SHP77 treated with DMSO at 0.1 percent for 48 hours (cell line): ENCODE measurements at places on chromosomes 3 and 15.
A peak's percentile ranks its signal among the peaks of the same experiment; 100 is the strongest.

DNA sequence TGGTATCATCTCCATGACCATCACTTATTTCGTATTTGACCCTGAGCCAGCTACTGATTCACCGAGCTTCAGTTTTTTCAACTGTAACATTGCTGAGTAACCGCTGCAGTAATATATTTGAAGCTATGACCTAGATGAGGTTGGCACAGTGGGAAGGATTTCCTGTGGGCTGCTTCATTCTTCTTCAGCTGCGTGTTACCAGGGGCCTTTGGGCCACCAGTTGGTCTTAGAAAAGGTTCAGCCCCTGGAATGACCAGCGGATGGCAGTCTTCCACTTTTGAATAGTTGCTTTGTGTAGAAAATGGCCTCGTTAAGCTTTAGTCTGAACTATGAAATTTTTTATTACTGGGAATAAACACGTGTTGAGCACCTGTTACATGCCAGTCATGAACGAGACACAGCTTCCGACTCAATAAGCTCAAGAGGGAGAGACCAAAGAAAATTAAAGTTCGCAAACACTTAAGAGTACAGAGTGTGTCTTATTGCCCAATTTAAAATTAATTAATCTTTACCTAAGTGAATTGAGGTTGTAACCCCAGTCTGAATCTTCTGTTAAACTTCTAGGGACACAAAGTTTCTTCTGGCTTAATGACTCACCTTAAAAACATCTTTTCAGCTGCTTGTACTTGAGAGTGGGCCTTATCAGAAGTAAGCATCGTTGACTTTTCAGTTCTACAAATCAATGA, 57.6 kb upstream of the NR2E3 start:
- DNase-seq = peak; percentile 3

- no peak for DNase-seq
Measured at GRCh38 chr15:101689901-101690300, 34.4 kb downstream of the TARS3 start.

GRCh38 chr3:1191026-1191425, 98.2 kb downstream of the CNTN6 start:
- no peak for DNase-seq

- DNase-seq = no peak
Measured at GRCh38 chr3:195284842-195285241, 13.9 kb upstream of the XXYLT1 start.

- DNase-seq = no peak
Measured at GRCh38 chr3:132669256-132669777, 9.2 kb downstream of the UBA5 start.
